ENCODE measurements at places on chromosomes 6 and 20.

- DNase-seq: no peak
Measured at GRCh38 chr6:84897988-84898594, 133.7 kb upstream of the TBX18 start.

GRCh38 chr6:152575621-152576150 is 61.5 kb downstream of the SYNE1 start:
- no peak for DNase-seq

- DNase-seq: no peak
Measured at GRCh38 chr6:100518588-100518987, 53.9 kb upstream of the SIM1 start.

- no peak for DNase-seq
Measured at GRCh38 chr20:45419188-45420091, 3.5 kb downstream of the PIGT start.

- no peak for DNase-seq
Measured at GRCh38 chr20:10986586-10986985, 312.8 kb upstream of the JAG1 start.

DNA sequence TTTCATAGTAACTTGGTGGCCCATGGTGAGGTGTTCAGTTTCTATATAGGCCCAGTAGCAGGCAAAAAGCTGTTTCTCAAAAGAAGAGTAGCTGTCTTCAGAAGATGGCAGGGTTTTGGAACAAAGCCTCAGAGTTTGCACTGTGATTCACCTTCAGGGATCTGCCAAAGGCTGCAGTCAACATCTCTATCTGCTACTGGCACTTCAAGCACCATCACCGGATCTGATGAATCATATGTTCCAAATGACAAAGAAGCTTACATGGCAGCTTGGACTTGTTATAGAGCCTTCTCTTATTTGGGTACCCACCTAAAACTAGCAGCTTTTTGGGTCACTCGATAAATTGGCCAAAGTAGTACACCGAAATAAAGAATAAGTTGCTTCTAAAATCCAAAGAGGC is 39.5 kb downstream of the PKIB start:
- DNase-seq: no peak

DNA sequence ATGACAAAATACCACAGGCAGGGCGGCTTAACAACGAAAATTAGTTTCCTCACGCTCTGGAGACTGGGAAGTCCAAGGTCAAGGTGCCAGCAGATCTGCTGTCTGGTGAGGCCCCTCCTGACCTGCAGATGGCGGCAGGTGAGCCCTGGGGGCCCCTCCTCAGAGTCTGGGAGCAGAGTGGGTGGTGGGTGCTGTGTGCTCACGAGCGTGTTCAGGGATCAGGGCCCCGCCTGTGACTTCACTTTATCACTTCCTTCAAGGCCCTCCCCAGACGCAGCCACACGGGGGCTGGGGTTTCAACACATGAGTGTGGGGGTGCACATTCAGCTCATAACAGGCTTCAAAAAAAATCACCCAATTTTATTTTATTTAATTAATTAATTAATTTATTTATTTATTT is 39.3 kb downstream of the SLC2A4RG start:
- DNase-seq: no peak

DNA sequence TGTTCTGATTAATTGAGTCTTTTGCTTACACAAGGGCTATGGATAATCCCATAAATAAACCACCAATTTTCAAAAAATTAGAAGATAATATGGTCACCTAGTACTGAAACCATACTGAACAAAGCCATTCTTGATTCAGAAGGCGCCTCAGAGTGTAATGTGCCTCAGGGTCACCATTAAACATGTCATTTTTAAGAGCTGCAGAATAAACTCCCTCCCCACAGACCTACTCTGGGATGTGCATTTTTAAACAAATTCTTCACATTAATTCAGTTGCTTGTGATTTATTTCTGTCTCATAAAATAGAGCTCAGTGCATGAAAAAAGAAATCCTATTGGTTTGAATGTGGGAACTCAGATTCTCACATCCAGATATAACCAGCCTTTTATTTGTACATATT is 202.1 kb upstream of the HEY2 start:
- no peak for DNase-seq

DNA sequence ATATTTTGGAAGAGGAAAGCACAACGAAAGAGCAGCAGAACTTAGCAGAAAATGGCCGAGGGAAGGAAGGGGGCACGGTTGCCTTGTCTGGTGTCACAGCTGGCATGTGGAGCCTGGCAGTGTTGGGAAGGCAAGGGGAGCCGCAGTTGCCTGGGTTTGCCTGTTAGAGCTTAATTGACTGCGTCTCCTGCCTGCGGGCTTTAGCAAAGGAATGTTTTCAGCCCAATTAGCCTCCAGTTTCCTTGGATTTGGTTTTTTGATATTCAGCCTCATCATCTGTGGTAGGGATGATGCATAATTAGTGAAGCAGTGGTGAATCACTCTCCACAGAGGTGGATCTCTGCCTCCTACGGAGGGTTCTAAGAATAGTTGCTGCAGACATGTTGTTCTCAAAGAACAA is 832.6 kb downstream of the QKI start:
- DNase-seq: no peak

- DNase-seq: no peak
Measured at GRCh38 chr6:35388772-35389352, 46.5 kb downstream of the PPARD start.

DNA sequence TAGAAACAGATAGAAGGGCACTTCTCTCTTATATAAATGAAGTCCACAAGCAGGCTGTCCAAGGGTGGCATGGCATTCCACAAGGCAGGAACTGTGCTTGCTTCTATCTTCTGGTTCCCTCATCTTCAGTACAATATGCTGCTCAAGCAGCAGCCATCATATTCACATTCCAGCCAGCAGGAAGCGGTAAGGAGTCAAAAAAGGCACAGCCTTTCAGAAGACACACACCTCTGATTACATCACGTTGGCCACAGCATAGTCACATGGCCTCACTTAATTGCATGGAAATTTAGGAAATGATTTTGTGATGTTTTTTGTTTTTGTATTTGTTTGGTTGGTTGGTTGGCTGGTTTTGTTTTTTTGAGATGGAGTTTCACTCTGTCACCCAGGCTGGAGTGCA is 19.0 kb downstream of the REM1 start:
- DNase-seq: no peak
